ENCODE measurements at places on chromosomes 16 and 17. TPM values are rescaled to one million over a fixed set of nuclear protein-coding genes. Genes with fewer than 3 reads are reported as not detected.

FZD2 gene
- polyA plus RNA-seq: not detected

CTNS gene
- 4.5 TPM for polyA plus RNA-seq

FAM20A gene
- not detected for polyA plus RNA-seq

HOXB3 gene
- not detected for polyA plus RNA-seq

CDH1 gene
- polyA plus RNA-seq: not detected

GINS2 gene
- polyA plus RNA-seq: 0.82 TPM

CACNG5 gene
- polyA plus RNA-seq: not detected

CETP gene
- polyA plus RNA-seq: 0.21 TPM

Measured in naive thymus-derived CD8-positive, alpha-beta T cell (primary cell).